ENCODE measurements at places on chromosomes 4 and X. TPM values are rescaled to one million over a fixed set of nuclear protein-coding genes. Genes with fewer than 3 reads are reported as not detected.

DNA sequence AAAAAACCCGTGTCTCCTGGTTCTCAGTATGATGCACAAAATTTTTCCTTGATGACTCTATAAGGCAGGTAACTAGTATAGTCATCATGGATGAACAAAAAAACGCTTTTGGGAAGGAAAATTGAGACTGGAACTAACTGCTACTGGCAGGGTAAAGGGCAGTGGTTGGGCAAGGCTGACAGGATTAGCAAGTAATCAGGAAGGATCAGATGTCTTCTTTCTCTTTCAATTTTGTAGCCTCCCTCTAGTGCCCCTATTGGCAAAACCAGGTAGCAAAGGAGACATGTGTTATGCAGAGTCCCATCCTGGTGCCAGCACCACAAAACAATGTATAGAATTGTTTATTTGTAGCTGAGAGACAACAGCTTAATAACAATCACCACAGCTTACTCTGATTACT is 12.8 kb upstream of the SLITRK4 start:
- DNase-seq, result no peak

- DNase-seq, result no peak
Measured at GRCh38 chr4:32625687-32626337, 1905.6 kb downstream of the PCDH7 start.

DNA sequence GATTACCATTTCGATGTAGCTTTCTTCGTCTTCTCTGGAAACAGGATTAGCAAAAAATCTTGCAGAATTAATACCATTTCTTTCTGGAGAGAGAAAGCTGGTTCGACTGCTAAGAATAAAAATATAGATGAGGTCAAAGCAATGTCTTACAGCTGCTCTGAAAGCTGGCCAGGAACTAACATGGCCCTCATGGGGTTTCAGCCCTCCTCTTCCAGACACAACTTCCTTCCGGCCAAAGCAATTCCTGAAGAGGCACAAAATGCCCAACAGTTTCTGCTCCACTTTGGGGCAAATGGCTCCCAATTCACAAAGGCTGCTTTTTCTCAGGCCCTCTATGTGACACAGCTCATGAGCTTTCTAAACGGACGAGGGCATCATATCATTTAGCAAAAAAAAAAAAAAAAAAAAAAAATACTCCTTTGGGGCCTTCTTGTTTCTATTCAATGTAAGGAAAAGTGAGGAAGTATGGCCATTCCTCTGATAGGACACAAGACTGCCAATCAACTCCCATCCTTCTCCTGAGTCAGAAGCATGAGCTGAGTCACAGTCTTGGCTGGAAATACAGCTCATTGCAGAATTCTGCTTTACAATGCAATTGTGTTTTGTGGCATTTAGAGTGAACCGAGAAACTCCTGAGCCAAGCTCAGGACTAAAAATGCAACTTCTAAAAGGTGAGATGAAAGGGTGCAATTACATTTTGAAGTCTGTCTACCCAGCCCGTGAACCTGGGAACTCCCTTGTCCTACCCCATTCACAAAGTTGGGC is 42.7 kb upstream of the CTAG2 start:
- no peak for DNase-seq

DNA sequence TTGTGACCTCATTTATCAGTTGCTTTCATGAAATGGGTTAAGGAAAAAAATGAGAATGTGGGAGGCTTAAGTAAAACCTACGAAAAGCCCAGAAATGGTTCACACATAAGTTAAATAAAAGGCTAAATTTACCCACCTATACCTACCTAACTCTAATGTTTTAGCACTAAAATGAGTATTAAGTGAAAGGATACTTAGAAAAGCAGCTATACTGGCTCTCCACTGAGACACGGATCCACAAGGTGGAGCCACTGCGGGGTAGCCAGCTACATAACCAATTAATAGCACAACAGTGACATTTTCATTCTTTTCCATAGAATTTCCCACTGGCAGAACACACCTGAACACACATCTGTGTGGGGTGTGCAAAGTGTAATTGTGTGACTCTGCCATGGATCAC is 101.9 kb downstream of the MAML3 start:
- DNase-seq, result peak; percentile 62

GRCh38 chr4:184413261-184414046 is 60.9 kb downstream of the IRF2 start:
- no peak for DNase-seq

GRCh38 chr4:42489095-42489494 is 91.8 kb downstream of the SHISA3 start:
- no peak for DNase-seq

GRCh38 chr4:41052287-41052686 is 162.1 kb downstream of the APBB2 start:
- DNase-seq, result no peak

- no peak for DNase-seq
Measured at GRCh38 chr4:127124919-127125318, 507.8 kb upstream of the INTU start.

GRCh38 chrX:793216-793770 is 162.7 kb downstream of the SHOX start:
- DNase-seq, result no peak

- no peak for DNase-seq
Measured at GRCh38 chr4:15506464-15506863, 36.8 kb downstream of the CC2D2A start.

- DNase-seq, result no peak
Measured at GRCh38 chr4:38313175-38313574, 350.8 kb upstream of the KLF3 start.

DNA sequence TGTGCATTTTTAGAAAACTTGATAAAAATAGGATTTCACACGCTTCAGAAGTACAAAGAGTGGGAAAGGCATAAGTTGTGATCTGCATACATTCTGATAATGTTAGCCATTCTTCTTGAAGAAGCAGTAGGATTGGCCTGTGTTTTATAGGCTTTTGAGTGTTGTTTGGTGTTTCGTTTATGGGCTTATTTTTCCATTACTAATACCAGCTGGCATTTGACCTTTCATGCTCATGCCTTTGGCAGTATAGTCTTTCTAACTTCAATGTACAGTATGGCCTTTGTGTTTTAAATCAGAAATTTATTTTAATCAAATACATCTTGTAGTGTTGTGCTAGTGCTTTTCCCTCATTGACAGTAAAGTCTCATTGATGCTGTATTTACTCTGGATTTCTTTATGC is 51.5 kb upstream of the SLC4A4 start:
- DNase-seq, result no peak

VCX gene
- total RNA-seq, result not detected

NEUROG2 gene
- not detected for total RNA-seq

RNF212 gene
- total RNA-seq, result 1.7 TPM

TMSB15B gene
- total RNA-seq, result 0.27 TPM

PCDH11X gene
- 0.05 TPM for total RNA-seq

RHOXF2 gene
- total RNA-seq, result not detected

CFAP47 gene
- total RNA-seq, result not detected

Data from Right ventricle myocardium inferior (tissue), 1 donor.